ENCODE measurements at places on chromosomes 3 and 15.

DNA sequence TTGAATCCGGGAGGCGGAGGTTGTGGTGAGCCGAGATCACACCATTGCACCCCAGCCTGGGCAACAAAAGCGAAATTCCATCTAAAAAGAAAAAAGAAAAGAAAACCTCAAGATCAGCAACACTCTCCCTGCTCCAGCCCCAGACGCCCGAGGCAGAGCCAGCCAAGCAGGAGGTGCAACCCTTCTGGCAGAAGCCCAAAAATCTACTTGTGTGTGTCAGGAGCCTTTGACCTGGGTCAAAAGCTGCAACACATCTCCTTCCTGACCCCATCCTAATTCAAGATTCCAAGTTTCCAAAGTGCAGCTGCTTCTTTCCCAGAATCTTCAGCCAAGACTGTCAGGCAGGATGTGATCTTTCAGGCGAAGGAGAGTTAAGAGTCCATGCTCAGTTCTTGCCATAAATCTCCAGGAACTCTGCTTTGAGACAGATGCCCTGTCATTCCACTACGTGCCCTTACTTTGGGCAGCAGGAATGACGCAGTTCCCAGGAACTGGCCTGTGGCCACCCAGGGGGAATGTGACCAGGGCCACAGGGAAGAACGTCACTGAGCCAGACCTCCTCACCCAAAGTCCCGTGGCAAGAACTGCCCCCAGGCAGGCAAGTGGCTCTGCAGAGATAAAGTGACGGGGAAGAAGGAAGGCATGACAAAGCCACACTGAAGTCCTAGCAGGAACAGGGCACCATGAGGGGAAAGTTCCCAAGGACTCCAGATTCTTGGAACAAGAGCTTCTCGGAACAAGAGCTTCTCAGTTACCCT lies 39.4 kb downstream of the SH3BP5 start:
- DNase-seq: no peak

DNA sequence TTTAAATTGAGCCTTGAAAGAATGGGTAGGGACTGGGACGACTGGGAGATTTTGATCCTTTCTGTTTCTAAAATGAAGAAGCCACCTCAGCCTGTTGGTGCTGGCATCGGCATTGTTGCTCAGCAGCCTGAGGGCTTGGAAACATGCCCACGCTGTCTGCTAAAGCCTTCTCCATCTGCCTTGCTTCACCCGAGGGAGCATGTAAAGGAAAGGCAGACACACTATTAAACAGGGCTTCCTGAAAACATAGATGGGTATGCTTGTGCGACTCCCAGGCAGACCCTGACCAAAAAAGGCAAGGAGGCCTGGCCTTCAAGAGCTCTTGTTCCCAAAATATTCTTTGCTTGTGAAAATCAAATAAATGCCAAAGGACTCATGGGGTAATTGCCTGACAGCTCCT lies 84.2 kb upstream of the SLC4A7 start:
- no peak for DNase-seq

DNA sequence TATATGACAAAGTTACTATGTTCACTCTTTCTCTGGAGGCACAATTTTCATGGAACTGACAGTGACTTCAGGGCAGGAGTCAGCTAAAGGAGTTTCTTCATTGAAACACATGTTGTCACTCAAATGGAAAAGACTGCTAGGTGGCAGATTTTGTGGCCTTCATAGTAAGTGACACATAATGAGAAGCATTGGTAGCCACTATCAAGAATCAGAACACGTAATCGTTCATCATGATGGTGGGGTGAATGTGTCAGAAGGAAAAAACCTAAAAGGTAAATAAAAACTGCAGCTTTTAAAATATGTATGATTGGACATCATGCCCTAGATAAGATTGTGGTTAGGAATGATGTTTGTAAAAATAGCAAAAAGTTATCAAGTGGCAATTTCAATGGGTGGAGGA lies 1491.0 kb downstream of the SI start:
- no peak for DNase-seq

- no peak for DNase-seq
These were observed 31.8 kb downstream of the GPR171 start for GRCh38 chr3:151171145-151171757.

- DNase-seq: no peak
These were observed 326.6 kb upstream of the PROK2 start for GRCh38 chr3:72111265-72112205.

DNA sequence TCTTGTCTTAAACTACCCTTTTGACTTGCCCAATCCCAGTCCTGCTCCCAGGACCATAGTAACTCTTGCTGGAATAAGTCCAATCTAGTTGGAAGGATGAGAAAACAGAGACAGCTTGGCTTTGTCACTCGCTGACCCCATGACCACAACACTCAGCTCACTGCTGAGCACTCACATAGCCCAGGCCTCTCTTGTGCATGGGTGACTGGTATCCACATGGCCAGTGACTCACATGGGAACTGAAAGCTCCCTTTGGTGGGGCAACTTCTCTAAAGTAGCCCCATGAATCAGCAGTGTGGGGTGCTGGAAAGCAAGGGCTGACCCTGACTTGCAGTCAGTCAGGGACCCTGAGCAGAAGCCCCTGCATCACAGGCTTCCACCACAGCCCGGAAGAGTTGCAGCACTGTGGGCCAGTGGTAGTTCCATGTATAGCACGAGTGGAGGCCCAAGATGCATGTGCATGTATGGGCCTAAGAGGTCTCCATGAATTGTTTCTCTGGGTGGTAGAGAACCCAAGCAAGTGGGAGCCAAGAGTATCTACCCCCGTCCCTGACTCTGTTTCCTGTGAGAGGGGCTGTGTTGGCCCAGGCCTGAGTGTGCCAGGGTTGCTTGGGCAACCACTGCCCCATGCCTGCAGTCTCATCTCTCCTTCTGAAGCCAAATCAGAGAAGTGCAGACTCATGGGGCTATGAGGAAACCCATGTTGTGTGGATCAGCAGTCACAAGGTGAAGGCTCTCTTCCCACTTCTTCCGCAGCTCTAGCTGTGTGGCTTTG lies 62.1 kb upstream of the XCR1 start:
- DNase-seq: no peak

DNA sequence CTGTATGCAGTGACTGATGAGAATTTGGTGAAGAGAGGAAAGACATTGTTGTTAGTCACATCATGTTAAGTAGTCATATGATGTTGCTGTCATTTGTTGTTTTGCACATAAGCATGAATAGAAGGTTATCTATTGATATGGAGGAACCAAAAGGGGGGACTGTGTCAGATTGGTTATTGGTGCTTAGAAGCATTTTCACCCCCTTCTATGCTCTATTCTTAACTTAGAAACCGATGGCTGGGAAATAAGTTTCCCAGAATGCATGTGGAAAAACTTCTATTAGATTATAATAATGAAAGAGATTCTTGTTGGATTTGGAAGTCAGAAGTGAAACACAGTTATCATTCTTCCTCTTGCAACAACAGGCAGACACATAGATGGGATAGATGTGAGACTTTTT lies 33.2 kb upstream of the CADM2 start:
- DNase-seq: no peak

GRCh38 chr3:141680620-141681389 lies 57.3 kb upstream of the RNF7 start:
- DNase-seq: no peak

- DNase-seq: no peak
These were observed 126.6 kb upstream of the NEO1 start for GRCh38 chr15:72925661-72926060.

DNA sequence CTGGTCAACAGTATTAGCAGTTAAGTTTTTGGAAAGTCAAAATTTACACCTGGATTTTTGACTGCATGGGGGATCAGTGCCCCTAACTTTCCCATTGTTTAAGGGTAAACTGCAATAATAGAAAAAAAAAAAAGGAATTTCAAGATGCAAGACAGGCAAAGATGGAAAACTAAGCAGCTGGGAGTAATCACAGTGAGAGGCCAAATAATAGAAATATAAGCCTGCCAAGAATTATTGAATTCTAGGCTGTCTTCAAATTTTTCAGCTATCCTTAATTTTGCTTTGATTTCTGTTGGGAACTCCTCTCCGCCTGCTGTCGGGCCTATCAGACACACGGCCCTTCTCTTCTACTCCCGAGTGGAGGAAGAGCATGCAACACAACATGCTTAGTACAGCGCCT lies 215.5 kb upstream of the LMCD1 start:
- DNase-seq: no peak

DNA sequence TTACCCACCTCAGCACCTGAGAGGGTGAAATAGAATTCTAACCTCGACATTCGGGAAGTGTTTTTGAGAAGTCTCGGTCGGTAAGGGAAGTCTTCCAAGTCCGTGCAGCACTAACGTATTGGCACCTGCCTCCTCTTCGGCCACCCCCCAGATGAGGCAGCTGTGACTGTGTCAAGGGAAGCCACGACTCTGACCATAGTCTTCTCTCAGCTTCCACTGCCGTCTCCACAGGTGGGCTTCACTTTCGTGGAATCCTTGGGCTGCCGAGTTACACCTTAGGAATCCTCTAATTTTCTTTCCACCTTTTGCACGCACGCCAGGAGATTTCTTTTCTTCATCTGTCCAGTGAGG lies 775 bp downstream of the CCNDBP1 start:
- no peak for DNase-seq

GRCh38 chr3:16670191-16670590 lies 65.0 kb upstream of the DAZL start:
- DNase-seq: no peak

GRCh38 chr3:177551431-177551836 lies 354.2 kb upstream of the TBL1XR1 start:
- DNase-seq: no peak

- no peak for DNase-seq
These were observed 438 bp downstream of the THBS1 start for GRCh38 chr15:39581242-39581792.

- DNase-seq: no peak
These were observed 117.9 kb downstream of the MITF start for GRCh38 chr3:69856965-69857705.

- DNase-seq: no peak
These were observed 837.0 kb upstream of the CFAP20DC start for GRCh38 chr3:59886790-59887189.

- DNase-seq: no peak
These were observed 620.3 kb upstream of the AGTR1 start for GRCh38 chr3:148077318-148077923.

DNA sequence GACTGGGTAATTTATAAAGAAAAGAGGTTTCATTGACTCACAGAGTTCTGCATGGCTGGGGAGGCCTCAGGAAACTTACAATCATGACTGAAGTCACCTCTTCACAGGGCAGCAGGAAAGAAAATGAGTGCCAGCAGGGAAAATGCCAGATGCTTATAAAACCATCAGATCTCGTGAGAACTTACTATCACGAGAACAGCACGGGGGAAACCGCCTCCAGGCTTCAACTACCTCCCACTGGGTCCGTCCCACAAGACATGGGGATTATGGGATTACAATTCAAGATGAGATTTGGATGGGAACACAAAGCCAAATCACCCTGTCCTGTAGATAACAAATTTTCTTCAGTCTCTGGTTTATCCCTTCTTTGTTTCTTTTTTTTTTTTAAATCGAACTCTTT lies 31.0 kb upstream of the AVEN start:
- no peak for DNase-seq

GRCh38 chr3:197205265-197205664 lies 93.1 kb downstream of the DLG1 start:
- no peak for DNase-seq

DNA sequence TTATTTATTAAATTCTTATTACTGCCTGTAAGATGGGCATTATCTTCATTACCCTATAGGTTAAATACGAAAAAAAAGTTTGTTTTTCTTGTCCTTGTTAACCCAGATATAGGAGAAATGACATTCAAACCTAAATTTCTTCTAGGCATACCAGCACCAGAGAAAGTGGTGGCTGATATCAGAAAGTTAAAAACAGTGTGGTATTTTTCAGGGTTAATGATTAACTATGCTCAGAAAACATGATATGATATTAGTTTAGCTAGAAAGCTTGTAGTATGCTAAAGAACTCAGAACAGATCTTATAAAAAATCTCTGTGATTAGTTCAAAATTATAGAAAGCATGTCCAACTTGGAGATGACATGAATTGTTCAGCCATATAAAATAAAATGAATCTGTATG lies 630.5 kb upstream of the EPHA6 start:
- DNase-seq: no peak

DNA sequence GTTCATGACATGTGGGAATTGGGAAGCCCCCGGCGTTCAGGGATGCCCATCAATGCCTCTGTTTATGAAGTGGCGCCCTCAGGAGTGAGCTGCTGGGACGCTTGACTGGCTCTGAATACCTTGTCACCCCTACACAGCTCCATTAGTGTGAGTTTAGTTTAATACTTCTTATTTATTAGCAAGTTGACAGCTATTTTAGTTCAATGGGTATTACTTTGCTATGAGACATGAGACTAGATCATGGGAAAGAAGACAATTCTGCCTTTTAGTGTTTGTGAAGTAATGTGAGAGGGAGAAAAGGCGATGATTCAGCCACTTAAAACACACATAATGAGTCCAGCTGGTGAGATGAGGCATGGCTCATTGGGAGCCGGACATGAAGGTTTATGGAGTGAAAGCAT lies 678.5 kb downstream of the NR2F2 start:
- no peak for DNase-seq

- DNase-seq: peak; percentile 72
These were observed 3.0 kb downstream of the ZSCAN2 start for GRCh38 chr15:84603630-84604379.

- no peak for DNase-seq
These were observed 118.3 kb downstream of the MTHFS start for GRCh38 chr15:79778378-79778990.

DNA sequence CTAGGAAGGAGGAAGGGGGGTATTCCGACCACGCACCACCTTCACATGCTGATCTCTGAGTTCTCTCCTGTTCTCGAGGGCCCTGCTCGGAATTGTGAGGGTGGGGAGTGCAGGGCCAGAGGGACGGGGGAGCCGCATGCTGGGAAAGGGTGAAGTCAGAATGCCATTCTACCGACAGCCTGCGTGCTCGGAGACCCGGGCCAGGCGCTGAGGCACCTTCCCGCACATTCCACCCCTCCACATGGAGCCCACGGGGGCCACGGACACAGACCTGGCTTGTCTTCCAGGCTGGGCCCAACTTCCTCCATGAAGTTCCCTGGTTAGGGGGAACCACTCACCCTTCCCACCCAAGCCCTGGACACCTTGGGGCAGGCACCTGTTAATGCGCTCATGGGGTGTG lies 28.7 kb upstream of the PIGZ start:
- DNase-seq: no peak

DNA sequence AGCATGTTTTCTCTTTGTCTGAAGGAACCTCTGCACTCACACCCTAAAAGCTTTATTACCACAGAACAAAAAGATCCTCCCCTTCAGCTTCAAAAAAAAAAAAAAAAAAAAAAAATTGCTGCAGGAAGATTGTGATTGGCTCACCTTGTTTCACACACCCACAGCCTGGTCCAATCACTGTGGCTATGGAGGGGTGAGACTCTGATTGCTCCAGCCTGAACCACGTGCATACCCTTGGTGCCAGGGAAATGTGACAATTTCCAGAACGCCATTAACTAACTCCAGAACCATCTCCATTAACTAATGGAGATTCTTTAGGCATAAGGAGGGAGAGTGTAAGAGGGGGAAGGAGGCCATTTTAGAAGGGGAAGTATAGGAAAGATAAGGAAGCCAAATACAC lies 106.5 kb upstream of the CRBN start:
- no peak for DNase-seq

GRCh38 chr3:141523615-141524375 lies 37.0 kb downstream of the RASA2 start:
- DNase-seq: no peak

Data from iPS DF 6.9 (cell line).